Endothelial cell (in vitro differentiated cells): ENCODE measurements at places on chromosomes 11 and 22. TPM values are rescaled to one million over a fixed set of nuclear protein-coding genes. Genes with fewer than 3 reads are reported as not detected.

DNA sequence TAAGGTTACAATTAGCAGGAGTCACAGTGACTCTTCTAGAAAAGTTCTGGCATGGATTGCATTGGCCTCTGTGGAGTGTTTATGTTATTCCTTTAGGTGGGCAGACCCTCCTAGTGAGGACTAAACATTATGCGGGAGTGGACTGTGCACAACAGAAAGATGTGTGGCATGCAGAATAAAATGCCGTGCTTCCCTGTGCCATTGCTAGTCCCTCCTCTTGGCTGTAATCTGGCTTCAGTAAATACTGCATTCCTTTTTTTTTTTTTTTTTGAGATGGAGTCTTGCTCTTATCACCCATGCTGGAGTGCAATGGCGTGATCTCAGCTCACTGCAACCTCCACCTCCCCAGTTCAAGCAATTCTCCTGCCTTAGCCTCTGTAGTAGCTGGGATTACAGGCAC lies 45.0 kb downstream of the SLC5A1 start:
- no peak for DNase-seq

GRCh38 chr11:640021-640706 lies 3.1 kb downstream of the DRD4 start:
- no peak for DNase-seq

- peak; percentile 42 for DNase-seq
Observed at GRCh38 chr11:75558939-75559843, 2.9 kb upstream of the SERPINH1 start.

DNA sequence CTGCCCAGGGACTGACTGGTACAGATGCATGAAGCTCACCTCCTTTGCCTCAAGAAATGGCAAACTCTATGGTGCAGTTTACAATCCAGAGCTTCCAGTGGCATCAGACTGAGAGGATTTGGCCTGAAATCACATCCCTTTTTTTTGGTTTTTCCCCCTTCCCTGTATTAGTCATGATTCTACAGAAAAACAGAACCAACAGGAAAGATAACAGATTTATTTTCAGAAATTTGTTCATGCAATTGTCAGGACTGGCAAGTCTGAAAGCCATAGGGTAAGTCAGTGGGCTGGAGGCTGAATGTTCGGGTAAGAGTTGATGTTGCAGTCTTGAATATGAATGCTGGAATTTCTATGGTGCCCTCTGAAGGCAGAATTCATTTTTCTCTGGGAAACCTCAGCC lies 12.0 kb upstream of the ZDHHC13 start:
- no peak for DNase-seq

GRCh38 chr11:47183969-47184368 lies 2.3 kb downstream of the PACSIN3 start:
- no peak for DNase-seq

DNA sequence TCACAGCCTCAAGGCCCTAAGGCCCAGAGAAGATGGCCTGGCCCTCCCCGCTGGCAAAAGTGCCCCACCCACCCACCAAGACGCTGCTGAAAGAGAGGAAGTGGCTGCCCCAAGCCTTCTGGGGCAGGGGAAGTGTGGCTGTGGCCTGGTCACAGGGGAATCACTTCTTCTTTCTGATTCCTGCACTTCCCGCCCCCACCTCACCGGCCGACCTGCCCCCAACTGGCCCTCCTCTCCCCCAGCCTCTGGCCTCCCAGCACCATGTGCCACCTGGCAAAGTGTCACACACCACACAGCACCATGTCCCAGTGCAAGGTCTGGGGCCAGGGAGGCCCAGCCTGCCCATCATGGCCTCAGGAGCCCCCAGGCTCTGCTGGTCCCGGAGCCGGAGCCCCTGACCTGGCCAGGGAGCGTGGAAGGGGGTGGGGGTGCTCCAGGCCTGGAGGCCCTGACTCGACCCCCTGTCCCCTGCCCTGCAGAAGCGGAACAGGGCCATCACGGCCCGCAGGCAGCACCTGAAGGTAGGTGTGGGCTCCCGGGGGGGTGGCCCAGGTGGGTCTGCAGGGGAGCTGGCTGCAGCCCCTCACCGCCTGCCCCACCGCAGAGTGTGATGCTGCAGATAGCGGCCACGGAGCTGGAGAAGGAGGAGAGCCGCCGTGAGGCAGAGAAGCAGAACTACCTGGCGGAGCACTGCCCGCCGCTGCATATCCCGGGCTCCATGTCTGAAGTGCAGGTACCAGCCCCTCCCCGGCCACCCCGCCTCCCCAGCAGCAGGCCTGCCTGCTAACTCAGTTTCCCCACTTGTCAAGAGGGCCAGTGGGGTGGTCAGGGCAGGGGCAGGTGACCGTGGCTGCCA lies 1.4 kb downstream of the TNNI2 start:
- no peak for DNase-seq

- no peak for DNase-seq
Observed at GRCh38 chr11:7165911-7166310, 77.1 kb downstream of the RBMXL2 start.

The ZFP91 gene
- 28.4 TPM for total RNA-seq

The ADORA2A gene
- total RNA-seq, result 18.5 TPM
